ENCODE measurements at places on chromosomes 1 and 21.

- DNase-seq: no peak
These were observed 2.2 kb downstream of the SMCP start for GRCh38 chr1:152880316-152880715.

- no peak for DNase-seq
These were observed 16.9 kb downstream of the PSMB4 start for GRCh38 chr1:151416231-151416630.

- peak; percentile 14 for DNase-seq
These were observed 27.8 kb upstream of the SUMO3 start for GRCh38 chr21:44845418-44846223.

DNA sequence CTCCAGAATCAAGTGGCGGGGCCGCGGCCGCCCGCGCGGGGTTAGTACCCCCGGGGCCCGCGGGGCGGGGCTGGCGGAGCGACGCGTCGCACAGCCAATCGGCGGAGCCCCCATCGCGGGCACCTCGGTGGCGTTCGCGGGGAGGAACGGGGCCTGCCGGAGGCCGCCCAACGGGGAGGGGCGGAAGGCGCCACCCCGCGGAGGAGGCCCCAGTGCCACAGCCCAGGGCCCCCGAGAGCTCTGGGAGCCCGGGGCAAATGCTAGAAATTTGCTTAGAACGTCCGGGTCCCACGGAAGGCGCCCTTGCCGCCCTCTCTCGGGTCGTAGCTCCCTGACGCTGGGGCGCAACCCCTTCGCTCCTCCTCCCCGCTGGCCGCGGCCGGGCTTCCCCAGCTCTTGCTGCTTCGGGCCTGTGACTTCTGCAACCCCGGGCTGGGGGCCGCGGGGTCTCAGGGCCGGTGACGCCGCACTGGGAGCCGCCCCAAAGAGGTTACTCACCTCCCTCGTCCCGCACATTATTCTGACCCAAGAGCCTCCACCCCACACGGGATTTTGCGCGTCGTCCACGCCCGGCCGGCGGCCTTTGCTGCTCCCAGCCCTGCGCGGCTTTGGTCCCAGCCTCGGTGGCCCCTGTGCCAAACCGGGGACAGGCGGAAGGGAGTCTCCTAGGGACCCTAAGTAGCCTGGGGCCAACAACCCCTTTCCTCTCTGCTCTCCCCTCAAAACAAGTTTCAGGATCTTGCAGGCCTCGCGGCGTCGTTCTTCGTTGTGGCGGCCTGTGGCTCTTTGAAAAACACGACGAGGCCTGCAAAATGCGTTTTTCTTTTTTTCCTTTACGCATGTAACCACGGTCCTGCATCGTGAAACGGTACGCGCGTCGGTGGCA is at the start of gene RUNX3:
Gene RUNX3, minus strand, starts transcription at position 17 of the 886 bp plus-strand sequence. CDS start 408 bp downstream, outside the sequence.
- DNase-seq: peak; percentile 85

DNA sequence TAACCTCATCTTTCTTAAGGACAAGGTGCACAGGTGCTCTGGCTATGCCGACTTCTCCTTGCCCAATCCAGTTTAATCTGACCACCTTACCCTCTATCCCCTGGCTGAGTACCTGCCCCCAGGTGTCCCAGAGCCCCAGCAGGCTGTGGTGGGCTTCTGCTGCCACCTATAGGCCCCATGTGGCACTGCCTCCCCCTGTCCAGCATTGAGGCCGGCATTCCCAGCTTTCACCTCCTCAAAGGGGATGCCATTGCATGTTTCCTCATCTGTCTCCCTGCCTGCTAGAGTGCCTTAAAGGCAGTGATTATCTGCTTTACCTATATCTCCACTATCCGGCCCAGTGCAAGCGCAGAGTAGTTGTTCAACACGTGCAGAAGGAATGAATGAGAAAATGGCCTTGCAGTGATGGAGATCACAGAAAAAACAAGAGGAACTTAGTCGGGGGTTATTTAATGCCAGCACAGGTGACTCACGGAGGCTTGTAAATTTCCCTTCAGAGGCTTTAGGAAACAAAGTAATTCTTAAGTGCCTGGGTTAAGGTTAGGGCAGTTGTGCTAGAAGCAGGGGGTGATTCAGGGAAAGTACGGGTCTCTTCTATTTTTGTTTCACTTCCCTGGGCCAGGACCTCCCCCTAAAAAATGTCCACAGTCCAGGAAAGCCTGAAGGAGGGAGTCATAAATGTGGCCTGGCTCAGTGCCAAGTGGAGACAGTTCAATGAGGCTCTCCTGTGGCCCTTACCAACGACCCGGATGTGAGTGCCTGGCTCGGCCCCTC is 131.8 kb upstream of the NGF start:
- DNase-seq: no peak

DNA sequence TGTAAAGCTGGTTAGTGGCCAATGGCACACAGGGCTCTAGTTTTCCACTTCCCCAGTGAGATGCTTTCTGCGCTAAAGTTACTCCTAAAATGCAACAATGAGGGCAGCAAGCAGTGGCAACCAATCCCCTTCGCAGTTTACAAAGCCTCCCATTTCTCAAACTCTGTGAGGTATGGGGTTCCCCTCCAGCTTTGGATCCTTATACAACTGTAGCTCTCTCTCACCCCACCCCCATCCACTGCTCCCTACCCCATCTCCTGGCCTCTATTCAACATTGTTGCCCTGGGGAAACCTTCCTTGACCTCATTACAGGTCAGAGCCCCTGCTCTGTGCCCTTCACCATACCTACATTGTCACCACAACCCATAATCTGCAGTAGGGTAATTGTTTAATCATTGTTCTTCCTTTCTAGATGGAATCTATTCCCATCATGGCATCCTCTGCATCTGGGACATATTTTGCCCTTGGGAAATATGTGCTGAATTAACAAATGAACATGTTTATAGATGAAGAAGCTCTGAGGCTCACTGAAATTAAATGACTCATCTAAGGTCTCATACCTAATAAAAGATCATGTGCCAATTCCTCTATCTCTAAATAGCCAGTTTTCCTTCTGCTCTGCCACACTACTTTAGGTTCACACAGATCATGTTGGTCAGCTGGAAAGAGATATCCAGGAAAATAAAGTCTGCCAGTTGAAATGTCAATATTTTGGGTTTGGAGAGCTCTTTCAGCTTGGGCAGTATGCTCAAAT is 12.6 kb downstream of the KIAA0040 start:
- DNase-seq: no peak
